ENCODE measurements at places on chromosomes 6 and 20. TPM values are rescaled to one million over a fixed set of nuclear protein-coding genes. Genes with fewer than 3 reads are reported as not detected.

The LRRC1 gene
- 3.2 TPM for total RNA-seq

The LCA5 gene
- total RNA-seq, result 0.05 TPM

The TMEM217 gene
- 3.9 TPM for total RNA-seq

The LY6G6C gene
- total RNA-seq, result not detected

The COL12A1 gene
- not detected for total RNA-seq

The CALHM4 gene
- total RNA-seq, result not detected

The PSORS1C1 gene
- not detected for total RNA-seq

The RIMS4 gene
- not detected for total RNA-seq

The TP53TG5 gene
- total RNA-seq, result not detected

The SLC26A8 gene
- total RNA-seq, result not detected

The MCM8 gene
- 24.2 TPM for total RNA-seq

The FRMD1 gene
- total RNA-seq, result not detected

The TAAR1 gene
- total RNA-seq, result not detected

The ADTRP gene
- total RNA-seq, result 12.9 TPM

The PI16 gene
- total RNA-seq, result 2.8 TPM

The RAB44 gene
- 0.07 TPM for total RNA-seq

The PROKR2 gene
- not detected for total RNA-seq

The PNPLA1 gene
- not detected for total RNA-seq

The SMOC2 gene
- not detected for total RNA-seq

The BMP2 gene
- not detected for total RNA-seq

The ISM1 gene
- 1.1 TPM for total RNA-seq

The RBPJL gene
- not detected for total RNA-seq

The KIFC1 gene
- total RNA-seq, result 109 TPM

The MLIP gene
- not detected for total RNA-seq

The FOXS1 gene
- total RNA-seq, result not detected

The JPH2 gene
- total RNA-seq, result not detected

The TSBP1 gene
- not detected for total RNA-seq

The KCNK15 gene
- total RNA-seq, result not detected

The STMND1 gene
- not detected for total RNA-seq

The ZBTB9 gene
- total RNA-seq, result 6.5 TPM

The MCHR2 gene
- total RNA-seq, result not detected

The RAB22A gene
- total RNA-seq, result 16.4 TPM

The RING1 gene
- 37.6 TPM for total RNA-seq

The TNF gene
- 51.3 TPM for total RNA-seq

The KCNK16 gene
- total RNA-seq, result not detected

The MAFB gene
- 0.15 TPM for total RNA-seq

The TSPO2 gene
- total RNA-seq, result not detected

The VIP gene
- total RNA-seq, result not detected

The TNFAIP3 gene
- total RNA-seq, result 56.4 TPM

The TAP2 gene
- total RNA-seq, result 170 TPM

The CLDN20 gene
- total RNA-seq, result not detected

The GSTA2 gene
- total RNA-seq, result not detected

The ZBP1 gene
- 11.7 TPM for total RNA-seq

The NOX3 gene
- not detected for total RNA-seq

The MLN gene
- total RNA-seq, result not detected

The GLP1R gene
- total RNA-seq, result not detected

The OTOR gene
- total RNA-seq, result not detected

The DDR1 gene
- 9.3 TPM for total RNA-seq

The FOXC1 gene
- total RNA-seq, result not detected

The IL17A gene
- not detected for total RNA-seq

The OXT gene
- total RNA-seq, result 1.0 TPM

The SLCO4A1 gene
- 58.0 TPM for total RNA-seq
